CD4-positive, alpha-beta T cell treated with Interferon gamma for 1 hour (primary cell): ENCODE measurements at places on chromosomes 7 and 10.

GRCh38 chr7:148770004-148770403 lies 71.3 kb downstream of the CUL1 start:
- no peak for DNase-seq

DNA sequence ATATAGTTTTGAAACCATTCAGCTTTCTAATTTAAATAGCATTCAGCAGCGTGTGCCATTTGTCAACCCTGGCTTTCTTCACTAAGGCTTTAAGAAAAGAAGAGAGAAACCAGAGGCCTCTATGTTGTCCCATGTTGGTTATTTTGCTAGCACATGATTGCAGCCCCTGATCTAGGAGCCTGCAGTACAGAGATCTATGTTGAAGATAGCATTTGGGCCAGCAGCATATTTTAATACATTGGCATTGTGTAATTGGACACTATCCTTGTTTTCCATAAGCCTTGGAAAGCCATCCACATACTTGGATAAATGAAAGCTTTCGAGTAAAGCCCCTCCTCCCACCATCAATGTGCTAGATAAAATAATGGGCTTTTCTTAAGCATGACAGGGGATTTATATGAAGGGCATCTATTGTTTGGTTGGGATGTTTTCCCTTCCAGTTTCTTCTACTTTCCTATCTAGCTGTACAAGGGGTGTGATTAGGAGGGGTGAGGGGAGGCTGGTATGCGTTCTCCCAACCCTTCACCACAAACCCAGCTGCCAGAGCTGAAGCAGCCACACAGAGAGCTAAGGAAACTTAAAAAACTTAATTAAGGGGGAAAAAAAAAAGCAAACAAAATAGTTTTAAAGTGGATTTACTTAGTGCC lies 23.1 kb upstream of the SDHAF3 start:
- DNase-seq = no peak

DNA sequence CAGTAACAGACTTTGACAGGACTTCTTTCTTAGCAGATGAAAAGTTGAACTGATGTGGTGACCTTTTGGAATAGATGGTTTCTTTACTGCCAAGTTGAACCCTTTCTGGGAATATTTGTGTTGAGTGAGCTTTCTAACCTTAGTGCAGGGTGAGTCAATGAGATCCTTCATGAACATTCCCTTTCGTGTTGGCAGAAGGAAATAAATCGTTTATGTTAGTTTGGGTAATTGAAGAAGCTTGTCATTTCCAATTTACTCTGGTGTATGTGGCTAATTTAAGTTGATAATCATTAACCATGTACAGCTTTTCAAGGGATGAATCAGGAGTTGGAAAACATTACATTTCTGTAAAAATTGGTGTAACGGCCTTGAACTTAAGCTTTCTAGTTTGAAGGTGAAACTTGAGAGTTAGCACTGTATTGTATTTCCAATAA lies 43.4 kb downstream of the PTTG1IP2 start:
- DNase-seq = no peak

- no peak for DNase-seq
These were observed 5.0 kb upstream of the AHR start for GRCh38 chr7:17293481-17293880.

DNA sequence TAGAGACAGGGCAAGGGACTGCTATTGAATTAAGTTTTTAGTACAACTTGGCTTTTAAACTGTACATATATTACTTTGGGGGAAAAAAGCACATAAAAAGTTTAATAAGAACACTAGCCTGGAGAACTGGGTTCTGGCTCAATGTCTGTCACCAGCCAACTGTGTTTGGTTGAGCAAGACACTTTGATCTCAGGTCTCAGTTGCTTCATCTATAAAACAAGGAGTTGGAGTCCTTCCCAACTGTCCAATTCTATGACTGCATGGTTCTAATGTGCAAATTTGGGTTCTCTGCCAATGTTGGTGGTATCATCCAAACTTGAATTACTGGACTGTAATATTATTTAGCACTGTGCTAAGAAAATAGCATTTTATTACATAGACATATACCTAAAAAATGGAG lies 50.3 kb downstream of the ATXN7L1 start:
- DNase-seq = no peak

GRCh38 chr7:39238234-39238869 lies 260.6 kb downstream of the POU6F2 start:
- DNase-seq = no peak

DNA sequence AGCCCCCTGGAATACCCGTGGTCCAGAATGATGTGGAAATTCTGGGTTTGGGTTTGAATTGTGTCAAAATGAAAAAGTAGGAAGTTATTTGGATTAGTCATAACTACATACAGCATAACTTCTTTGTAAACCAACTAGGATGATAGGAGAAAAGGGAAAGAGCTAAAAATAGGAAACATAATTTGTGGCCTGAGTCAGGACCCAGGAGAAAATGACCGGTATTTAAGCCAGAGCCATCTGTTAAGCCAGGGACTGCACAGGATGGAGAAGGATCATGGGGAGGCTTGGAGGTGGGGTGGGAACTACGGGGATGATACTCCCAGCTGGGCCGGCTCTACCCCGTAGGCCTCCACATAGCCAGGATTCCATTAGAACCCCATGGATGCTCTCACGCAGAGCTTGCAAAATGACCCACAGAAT lies 98.6 kb downstream of the MYOF start:
- no peak for DNase-seq

- no peak for DNase-seq
These were observed 18.6 kb downstream of the FOXK1 start for GRCh38 chr7:4700577-4701235.

GRCh38 chr10:36766415-36766810 lies 359.0 kb upstream of the ANKRD30A start:
- DNase-seq = no peak

DNA sequence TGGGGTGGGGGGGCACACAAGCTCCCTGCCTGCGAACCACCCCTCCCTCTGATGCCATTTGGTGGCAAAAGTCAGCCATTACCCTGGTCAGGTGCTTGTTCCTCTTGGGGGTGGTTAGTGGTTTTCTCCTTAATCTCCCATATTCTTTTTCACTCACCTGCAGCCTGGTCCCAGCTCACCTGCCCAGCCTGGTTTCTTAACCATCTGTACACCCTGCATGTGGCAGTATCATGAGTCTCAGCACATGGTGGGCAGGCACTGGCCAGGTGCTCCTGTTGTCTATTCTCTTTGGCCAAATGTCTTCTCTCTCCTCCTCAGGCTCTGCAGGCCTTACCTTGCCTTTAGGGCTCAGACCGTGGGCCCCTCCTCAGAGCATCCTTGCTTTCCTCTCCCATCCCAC lies 30.5 kb downstream of the OGDH start:
- DNase-seq = no peak

DNA sequence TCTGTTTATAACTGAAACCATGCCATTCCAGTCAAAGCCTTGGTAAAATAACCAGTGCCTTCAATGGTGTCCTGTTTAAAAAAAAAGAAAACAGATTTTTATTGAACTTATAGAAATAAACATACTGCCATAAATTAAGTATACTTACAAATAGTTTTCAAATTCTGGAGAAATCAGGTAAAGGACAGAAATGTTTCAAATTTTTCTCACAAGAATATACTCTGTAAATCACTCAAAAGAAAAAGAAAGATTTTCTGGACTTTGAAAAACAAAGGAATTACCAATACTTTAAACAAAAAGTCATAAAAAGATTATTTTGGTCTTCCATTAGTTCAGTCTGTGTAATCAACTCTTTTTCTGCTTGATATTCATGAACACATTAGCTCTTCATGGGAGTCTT lies 23.9 kb downstream of the MRPL32 start:
- DNase-seq = no peak

DNA sequence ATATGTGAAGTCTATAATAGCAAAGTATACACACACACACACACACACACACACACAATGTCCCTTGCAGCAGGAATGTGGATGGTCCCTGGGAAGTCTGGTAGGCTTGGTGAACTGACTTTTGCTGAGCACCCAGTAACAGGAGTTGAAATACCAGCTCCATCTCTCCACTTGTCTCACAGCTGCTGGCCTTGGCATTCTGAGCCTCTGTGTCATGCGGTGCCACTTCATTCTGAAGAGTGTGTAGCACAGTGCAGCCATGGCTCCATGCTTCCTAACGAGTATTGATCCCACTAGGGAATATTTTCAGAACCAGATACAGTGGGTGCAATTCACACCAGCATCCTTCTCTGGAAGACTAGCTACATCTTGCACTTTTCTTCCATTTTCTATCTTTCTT lies 192.4 kb downstream of the ADARB2 start:
- DNase-seq = no peak

GRCh38 chr7:33062023-33062781 lies at the start of gene NT5C3A:
TSS of gene NT5C3A (minus strand) at chr7:33062776. CDS start at chr7:33062705, 71 bp downstream.
- DNase-seq = no peak

DNA sequence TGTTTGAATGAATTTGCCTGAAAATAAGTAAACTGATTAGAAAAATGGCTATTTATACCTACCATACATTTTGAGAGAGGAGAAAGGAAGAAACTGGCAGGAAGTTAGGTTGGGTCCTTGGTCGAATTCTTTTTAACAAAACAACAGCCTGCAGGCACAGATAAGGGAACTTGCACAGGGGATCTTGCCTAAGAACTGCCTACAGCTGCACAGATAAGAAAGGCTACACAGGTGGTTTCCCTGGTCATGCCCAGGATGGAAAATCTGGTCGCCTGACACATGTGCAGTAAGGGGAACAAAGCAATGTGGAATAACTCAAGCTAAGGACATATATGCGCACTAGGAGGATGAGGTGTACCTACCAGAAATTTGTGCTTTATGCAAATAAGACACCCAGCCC lies 732.1 kb upstream of the POT1 start:
- DNase-seq = no peak

- DNase-seq = no peak
These were observed 1.9 kb downstream of the SLC18A3 start for GRCh38 chr10:49611816-49612512.

- DNase-seq = no peak
These were observed 364.2 kb upstream of the COBL start for GRCh38 chr7:51680594-51681399.

GRCh38 chr10:74500026-74500704 lies 326.2 kb upstream of the KAT6B start:
- no peak for DNase-seq

DNA sequence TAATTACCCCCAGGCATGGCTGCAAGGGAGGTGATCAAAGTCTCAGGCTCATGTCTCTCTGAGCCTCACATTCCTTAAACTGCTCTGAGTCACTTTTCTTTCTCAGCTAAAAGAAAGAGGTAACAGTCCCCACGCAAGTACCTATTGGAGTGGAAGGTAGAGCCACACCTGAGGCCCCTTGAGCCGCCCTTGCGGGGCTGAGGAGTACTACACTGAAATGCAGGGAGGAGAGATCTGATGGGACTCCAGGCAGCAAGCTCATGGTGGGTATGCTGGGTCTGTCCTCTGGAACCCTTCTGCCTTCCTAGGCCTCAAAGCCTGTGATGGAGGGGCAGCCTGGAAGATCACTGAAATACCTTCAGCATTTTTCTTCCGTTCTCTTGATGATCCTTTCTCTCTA lies 960.0 kb downstream of the DNAJB9 start:
- no peak for DNase-seq
